Activated CD4-positive, alpha-beta T cell treated with anti-CD3 and anti-CD28 coated beads, Interleukin-2, amount 10 ng/mL, durations not matched to agents 24 days and 14 days (primary cell): ENCODE measurements at places on chromosomes 12 and 14. TPM values are rescaled to one million over a fixed set of nuclear protein-coding genes. Genes with fewer than 3 reads are reported as not detected.

Gene GNB3
- 1.6 and 1.7 TPM in 2 replicates for total RNA-seq

Gene NRDE2
- 22.1 and 22.8 TPM in 2 replicates for total RNA-seq

Gene SLCO1B1
- not detected in 2 replicates for total RNA-seq

Gene GABARAPL1
- 1.5 and 2.6 TPM in 2 replicates for total RNA-seq

Gene CLEC4C
- total RNA-seq: not detected in 2 replicates

Gene DIO3
- not detected in 2 replicates for total RNA-seq

Gene OR4E2
- not detected in 2 replicates for total RNA-seq

Gene SERPINA3
- total RNA-seq: not detected in 2 replicates

- DNase-seq: no peak
Measured at GRCh38 chr12:55725556-55725955, 3.3 kb downstream of the CD63 start.

DNA sequence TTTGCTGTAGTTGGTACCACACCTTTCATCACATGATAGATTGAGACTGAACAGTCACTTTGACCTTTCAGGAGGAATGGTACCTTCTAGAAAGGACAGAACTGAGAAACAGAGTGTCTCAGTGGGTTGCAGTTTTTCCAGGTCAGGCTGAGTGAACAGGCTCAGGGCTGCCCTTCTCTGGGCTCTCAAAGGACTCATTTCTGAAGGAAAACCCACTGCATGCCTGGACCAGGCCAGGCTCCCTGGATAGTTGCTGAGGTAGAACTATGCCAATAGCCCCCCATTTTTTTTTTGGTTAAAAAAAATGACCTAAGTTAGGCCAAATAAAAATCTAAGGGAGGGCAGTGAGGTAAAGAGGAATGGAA, 148.1 kb upstream of the EGLN3 start:
- DNase-seq: no peak

DNA sequence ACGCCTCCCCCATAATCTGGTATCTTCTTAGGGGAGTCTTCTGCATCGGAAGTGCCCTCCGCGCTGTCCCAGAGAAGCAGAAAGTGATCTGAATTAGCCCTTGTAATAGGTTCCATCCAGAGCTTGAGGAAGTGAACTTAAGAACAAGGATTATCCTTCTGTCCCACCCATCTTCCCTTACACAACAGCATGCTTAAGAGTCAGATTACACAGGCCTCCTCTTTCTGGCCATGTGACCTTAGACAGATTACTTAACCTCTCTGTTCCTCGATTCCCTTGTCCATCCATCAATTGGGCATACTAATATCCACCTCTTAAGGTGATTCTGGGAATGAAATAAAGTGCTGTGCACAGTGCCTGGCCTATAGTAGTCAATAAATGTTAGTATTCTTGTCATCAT, 11.4 kb downstream of the CABP1 start:
- DNase-seq: no peak

DNA sequence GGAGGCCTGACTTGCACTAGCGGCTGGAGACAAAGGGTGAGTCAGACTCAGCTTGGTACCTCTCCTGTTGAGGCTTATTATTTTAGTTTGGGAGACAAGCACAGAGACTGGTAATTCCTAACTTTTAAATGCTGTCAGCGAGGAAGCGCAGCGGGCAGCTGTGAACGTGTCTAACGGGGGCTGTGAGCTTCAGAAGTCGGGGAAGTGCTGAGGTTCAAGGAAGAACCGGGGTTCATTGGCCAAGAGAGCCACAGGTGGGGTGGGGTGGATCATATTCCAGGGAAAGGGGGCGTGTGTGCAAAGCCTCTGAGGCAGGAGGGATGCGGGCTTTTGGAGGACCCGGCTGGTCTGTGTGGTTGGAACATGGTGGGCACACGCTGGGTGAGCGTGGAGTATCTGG, 36.1 kb upstream of the ADGRD1 start:
- DNase-seq: no peak

GRCh38 chr12:54381136-54381535, 3.4 kb downstream of the ZNF385A start:
- DNase-seq: no peak

GRCh38 chr12:128313931-128314330, 47.0 kb downstream of the TMEM132C start:
- no peak for DNase-seq

DNA sequence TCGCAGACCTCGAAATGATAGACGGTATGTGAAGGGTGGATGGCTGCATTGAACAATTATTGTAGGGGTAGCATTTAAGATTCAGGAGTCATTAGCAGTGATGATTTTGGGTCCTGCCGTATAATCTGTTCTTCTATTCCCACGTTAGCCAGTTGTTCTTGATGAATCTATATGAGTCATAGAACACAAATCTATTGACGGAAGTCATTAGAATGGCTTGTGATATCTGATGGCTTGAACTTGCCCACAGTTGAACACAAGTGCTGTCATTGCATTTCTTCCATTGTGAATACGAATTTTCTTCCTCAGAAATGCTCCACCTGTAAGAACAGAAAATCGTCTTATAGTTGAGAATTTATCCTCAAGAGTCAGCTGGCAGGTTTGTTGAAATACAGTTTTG, 1.9 kb downstream of the SRSF5 start:
- no peak for DNase-seq

DNA sequence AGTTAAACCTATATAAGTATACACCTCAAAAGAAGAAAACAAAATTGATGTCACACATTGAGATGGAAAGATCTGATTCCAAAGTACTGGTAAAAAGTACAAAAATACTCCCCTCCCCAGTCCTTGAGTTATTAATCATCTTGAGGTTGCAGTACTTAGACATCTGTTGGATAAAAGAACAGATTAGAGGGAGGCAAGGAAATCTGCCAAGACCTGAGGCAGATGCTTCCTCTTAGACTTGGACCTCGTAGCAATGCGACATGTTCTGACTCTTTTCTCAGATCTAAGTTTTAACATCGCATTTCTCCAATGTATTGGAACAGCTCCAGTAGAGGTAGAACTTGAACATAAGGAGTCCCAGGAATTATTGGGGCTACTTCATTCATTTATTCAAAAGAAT, 187.9 kb upstream of the GRIN2B start:
- no peak for DNase-seq

DNA sequence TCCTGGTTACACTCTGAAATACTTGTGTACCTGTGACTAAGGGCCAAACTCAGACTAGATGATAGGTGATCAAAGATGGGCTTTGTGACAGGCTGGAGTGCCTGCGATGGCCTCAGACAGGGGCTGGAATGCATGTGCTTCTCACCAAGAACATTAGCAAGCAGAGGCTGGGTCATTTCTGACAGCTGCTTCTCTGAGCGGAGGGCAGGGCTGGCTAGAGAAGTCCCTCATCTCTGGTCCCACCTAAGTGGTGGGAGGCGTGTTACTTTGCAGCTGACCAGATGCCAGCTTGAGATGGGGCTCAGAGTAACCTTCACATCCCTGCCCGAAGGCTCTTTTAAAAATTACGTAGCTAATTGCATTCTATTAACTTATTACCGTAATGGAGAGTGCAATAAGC, 106.8 kb upstream of the RTL1 start:
- DNase-seq: peak; percentile 32

GRCh38 chr12:107670999-107671643, 14.5 kb upstream of the PWP1 start:
- DNase-seq: peak; percentile 83

DNA sequence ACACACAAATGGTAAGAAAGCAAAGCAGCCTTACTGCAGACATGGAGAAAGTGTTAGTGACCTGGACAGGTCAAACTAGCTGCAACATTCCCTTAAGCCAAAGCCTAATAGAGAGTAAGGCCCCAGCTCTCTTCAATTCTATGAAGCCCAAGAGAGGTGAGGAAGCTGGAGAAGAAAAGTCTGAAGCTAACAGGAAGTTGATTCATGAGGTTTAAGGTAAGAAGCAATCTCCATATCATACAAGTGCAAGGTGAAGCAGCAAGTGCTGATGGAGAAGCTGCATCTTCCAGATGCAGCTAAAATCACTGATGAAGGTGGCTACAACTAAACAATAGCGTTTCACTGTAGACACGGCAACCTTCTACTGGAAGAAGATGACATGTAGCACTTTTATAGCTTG, 53.5 kb downstream of the PPP1R12A start:
- no peak for DNase-seq

- DNase-seq: no peak
Measured at GRCh38 chr14:93369713-93370266, 22.8 kb downstream of the COX8C start.

GRCh38 chr12:2258025-2258424, 205.2 kb downstream of the CACNA1C start:
- no peak for DNase-seq

- no peak for DNase-seq
Measured at GRCh38 chr12:75481013-75481705, 604 bp downstream of the GLIPR1 start.

GRCh38 chr12:130186651-130187268, 24.5 kb downstream of the FZD10 start:
- no peak for DNase-seq

DNA sequence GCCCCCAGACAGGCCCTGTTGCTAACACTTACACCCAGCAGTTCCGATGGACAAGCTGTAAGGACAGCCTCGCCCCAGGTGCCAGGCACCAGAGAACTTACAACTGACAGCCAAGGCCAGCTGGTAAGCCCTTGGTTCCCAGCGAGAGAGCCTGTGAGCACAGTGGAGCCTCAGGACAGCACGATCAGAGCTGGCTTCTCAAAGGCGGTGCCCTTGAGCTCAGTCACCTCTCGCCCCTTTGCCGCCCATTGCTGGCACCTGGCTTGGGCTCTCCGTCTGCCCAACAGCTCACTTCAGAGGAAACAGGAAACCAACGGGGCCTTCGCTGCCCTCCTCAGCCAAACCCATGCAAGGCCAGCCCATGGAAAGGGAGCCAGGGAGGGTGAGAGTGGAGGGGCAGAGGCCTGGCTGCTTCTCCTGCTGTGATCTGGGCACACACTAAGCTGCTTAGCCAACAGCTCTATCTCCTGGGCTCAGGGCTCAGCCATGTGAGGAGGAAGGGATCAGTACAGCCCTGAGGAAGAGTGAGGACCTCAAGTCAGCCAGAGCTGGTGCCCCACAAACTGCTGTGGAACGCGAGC, 98.5 kb downstream of the SINHCAF start:
- DNase-seq: no peak

DNA sequence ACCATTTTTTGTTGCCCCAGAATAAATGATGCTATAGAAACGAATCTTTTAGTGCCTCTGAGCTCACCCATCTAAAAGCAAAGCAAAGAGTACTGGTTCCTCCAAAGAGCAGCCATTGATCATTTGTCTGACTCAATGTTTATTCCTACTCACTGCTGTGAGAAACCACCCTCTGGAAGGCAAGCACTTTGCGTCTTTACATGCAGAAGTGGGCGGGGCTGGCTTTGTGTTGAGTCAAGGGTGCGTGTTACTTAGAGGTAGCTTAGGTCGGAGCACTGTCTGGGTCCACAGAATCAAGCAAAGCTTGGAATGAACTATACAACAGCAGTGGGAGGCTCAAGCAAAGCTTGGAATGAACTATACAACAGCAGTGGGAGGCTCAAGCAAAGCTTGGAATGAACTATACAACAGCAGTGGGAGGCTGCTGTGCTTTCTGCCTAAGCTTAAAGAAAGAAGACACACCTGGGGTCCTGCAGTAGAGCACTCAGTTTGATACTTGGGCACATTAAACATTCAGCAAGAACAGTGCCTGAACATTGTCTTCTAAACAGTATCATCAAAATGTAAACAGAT, 77.2 kb upstream of the PRICKLE1 start:
- DNase-seq: no peak

GRCh38 chr12:2844786-2845185, 10.0 kb upstream of the NRIP2 start:
- DNase-seq: no peak

DNA sequence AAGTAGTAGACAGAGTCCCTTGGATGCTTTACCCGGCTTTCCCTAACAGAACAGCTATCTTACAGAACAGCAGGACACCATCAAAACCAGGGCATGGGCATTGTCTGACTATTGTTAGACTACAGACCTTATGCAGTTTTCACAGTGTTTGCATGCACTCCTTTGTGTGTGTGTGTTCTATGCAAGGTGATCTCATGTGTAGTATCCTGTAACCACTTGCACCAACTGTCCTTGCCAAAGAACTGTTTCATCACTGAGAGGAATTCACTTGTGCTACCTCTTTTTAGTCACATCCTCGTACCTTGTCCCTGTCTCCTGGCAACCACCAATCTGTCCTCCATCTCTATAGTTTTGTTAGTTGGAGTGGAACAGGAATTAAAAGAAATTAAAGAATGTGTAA, 183.6 kb upstream of the PZP start:
- no peak for DNase-seq

- no peak for DNase-seq
Measured at GRCh38 chr12:128797119-128798118, 26.3 kb downstream of the SLC15A4 start.

DNA sequence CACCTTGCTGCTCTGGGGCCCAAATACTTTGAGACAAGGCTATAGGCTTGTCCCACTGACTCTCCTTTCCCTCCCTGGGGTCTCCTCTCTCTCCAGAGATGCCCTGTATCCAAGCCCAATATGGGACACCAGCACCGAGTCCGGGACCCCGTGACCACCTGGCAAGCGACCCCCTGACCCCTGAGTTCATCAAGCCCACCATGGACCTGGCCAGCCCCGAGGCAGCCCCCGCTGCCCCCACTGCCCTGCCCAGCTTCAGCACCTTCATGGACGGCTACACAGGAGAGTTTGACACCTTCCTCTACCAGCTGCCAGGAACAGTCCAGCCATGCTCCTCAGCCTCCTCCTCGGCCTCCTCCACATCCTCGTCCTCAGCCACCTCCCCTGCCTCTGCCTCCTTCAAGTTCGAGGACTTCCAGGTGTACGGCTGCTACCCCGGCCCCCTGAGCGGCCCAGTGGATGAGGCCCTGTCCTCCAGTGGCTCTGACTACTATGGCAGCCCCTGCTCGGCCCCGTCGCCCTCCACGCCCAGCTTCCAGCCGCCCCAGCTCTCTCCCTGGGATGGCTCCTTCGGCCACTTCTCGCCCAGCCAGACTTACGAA, 3.1 kb downstream of the NR4A1 start:
- no peak for DNase-seq
